Kasumi-1 (cell line): ENCODE measurements at places on chromosomes 7 and 10.

- peak; percentile 5 for DNase-seq
Observed at GRCh38 chr10:84743483-84743882, 415.1 kb downstream of the CCSER2 start.

DNA sequence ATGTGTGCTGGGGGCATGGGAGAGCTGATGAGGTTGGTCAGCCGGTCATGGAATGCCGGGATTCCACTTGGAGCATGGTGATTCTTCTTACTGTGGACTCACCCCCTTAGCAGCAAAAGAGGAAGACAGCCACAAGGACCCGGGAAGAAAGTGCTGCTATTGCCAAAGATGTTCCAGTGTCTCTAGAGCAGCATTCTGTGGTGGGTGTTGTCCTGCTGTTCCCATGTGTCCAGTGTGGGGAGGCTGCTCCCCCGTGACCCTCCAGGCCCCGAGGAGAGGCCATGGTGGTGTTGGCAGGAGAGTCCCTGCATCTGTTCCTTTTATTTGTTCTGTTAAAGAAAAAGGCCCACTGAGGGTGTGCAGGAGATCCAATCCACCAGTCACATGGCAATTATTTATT is 499.4 kb downstream of the RPS24 start:
- peak; percentile 30 for DNase-seq

DNA sequence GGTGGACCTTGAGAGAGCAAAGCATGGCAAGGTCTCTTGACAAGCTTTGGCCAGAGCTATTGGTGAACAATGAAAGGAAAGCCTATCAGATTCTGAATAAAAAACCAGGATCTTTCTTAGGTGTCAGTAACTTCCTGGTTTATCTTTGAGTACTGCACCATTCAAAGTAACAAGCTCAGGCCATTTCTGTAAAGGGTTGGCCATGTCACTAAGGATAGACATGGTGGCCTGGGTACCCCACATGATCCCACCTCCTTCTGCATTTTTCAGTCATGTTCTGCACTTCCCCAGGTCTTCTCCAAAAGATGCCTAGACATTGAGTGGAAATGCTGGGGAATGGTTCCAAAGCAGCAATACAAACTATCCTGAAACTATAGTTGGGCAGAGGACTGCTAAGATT is 242.0 kb downstream of the ARHGAP12 start:
- DNase-seq, result no peak

DNA sequence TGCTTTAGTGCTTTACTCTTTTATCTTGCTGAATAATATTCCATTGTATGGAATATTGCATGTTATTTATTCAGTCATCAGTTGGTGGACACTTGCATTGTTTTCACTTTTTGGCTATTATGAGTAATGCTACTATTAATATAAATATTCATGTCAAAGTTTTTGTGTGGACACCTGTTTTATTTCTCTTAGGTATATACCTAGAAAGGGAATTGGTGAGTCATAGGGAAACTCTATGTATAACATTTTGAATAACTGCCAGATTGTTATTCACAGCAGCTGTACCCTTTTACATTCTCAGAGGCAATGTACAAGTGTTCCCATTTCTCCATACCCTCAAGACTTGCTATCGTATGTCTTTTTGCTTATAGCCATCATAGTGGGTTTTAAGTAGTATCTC is 268.7 kb downstream of the SEMA3A start:
- no peak for DNase-seq

DNA sequence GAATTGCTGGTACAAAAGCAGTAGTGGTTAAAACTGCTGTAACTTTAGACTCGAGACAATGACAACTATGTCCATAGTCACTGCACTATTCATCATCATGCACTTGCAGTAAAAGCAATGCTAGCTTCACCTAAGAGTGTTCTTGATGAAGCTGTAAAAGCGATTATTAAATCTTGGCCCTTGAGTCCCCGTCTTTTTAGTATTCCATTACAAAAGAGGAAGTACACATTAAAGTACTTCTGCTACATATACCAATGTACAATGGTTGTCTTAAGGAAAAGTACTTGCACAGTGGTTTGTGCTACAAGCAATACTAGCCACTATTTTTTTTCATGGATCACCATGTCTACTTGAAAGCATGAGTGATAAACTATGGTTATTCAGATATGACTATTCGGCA is 78.3 kb downstream of the ATAD1 start:
- DNase-seq, result peak; percentile 61

DNA sequence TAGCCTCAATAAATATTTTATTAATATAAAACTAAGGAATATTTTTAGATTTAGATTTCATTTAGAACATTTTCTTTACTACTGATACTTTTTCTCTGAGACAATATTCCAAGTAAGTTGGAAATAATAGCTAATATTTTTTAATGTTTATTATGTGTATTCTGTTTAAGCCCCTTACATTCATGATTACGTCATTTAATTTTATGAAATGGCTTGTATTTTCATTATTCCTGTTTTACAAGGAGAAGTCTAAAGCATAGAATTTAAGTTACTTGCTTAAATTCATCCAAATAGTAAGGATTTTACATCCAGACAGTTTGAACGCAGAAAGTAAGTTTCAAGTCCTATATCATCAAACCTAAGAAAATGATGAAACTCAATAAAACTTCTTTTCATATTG is 6.1 kb downstream of the DGKB start:
- no peak for DNase-seq

DNA sequence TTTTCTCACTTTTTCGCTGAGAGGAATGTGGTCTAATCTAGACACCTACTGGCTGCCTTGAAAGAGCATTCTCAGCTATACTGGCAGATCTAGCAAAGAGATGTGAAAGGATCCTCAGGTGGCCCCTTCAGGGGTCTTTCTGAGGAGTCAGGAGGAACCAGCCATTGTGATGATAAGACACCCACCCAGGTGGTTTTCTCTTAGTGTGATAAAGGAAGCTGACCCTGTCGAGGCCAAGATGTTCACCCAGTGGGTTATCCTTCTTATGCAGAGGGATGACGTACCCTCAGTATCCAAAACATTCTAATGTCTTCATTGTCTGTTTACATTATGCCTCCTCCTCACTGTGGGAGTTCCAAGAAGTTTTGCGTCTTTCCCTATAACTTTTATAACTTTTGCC is 98.3 kb upstream of the LRGUK start:
- DNase-seq, result no peak

GRCh38 chr10:117967149-117967650 is 79.5 kb downstream of the RAB11FIP2 start:
- DNase-seq, result no peak

- no peak for DNase-seq
Observed at GRCh38 chr7:127600885-127601284, 7.3 kb downstream of the FSCN3 start.

GRCh38 chr10:3978174-3978573 is 193.2 kb upstream of the KLF6 start:
- no peak for DNase-seq

- no peak for DNase-seq
Observed at GRCh38 chr10:10587744-10588393, 429.8 kb upstream of the CELF2 start.

GRCh38 chr10:92173996-92174395 is 116.9 kb downstream of the CPEB3 start:
- DNase-seq, result no peak

- DNase-seq, result no peak
Observed at GRCh38 chr10:71307469-71308085, 11.5 kb upstream of the SLC29A3 start.

DNA sequence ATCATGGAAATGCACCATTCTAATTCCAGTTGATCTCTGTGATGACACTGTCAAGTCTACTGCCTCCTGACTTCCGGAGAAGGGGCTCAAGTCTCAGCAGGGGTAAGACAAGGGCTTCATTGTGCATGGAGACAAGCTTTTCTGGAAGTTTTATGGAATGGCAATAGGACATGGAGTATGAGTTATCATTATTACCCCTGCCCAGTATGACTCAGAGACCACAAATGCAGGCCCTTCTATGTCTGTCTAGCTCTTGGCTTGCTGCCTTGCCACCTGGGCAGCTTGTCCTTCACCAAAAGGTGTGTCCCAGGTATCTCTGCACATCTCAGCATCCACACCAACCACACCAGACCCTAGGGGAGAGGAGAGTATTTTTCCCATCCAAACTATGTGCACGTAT is 34.9 kb upstream of the KIAA1217 start:
- DNase-seq, result no peak

- DNase-seq, result no peak
Observed at GRCh38 chr10:99652800-99653390, 6.4 kb upstream of the ENTPD7 start.

GRCh38 chr10:7606951-7607404 is 59.8 kb downstream of the ITIH5 start:
- DNase-seq, result no peak

- DNase-seq, result no peak
Observed at GRCh38 chr7:141702047-141702567, at the start of gene DENND11. DENND11 (minus strand) TSS chr7:141702166; CDS start chr7:141702153, 13 bp downstream.

- no peak for DNase-seq
Observed at GRCh38 chr7:94056796-94057207, 52.6 kb upstream of the BET1 start.

DNA sequence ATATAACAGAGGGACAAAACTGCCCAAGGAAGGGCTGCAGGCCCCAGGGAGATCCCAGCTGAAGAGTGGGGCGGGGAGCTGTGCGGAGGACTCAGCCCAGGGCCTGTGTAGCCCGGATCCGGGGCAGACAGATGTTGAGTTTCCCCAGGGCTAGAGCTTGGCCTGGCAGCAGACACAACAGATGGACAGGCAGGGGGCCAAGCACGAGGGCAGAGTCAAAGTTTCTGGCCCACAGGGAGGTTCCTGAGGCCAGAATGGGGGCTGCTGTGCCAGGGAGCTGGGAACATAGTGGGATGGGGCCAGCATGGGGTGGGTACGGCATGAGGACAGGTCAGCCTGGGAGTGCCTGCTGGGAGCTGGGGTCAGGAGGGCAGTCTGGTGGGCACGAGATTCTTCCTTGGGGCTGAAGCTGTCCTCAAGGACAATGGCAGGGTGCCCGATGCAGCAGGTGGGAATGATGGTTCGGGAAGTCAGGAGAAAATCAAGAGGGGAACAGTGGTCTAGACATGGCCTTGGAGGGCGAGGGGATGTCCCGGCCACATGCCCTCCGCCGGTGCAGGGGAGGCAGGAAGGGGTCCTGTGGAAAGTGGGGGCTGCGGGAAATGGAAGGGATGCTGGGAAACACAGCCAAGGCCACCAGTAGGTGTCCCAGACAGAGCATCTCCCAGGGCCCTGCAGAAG is 519.1 kb upstream of the FOXK1 start:
- no peak for DNase-seq

- DNase-seq, result no peak
Observed at GRCh38 chr10:97063983-97064837, 121.5 kb downstream of the SLIT1 start.

DNA sequence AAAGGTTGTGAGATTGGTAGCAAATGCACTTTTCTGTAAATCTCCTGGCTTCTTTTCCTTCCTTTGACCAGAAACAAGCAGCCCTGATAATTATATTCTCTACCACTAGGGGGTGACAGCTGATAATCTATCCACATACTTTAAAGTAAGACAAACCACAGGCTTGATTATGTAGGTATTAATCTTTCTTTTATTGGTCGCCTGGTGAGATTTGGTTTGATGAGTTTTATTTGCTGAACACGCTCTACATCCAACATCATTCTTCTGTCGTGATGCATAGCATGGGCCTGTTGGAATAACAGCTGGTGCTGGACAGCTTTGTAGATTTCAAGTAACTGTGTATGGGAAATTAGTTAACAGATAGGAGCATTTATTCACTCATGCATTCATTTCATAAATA is 63.5 kb downstream of the ZNF365 start:
- peak; percentile 87 for DNase-seq

GRCh38 chr10:33341637-33342036 is 7.2 kb upstream of the NRP1 start:
- DNase-seq, result no peak

GRCh38 chr10:116877391-116877790 is 28.1 kb downstream of the ENO4 start:
- no peak for DNase-seq

DNA sequence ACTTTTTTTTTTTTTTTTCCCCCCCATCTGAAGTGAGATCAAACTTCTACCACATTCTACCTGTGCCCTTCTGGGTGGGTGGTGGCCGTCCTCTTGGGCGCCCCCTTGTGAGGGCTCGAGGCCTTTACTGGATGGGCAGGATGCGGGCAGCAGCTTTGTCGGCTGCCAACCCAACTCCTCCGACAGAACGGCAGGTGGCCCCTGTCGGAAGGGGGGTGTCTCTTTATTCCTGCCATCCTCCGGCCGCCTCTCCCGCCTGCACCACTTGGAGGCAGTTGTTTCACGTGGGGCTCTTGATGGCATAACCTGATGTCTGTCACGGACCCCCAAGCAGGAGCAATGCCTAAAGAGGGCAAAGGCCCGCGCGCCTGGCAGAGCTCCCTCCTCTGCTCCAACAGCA is 31.0 kb downstream of the AMZ1 start:
- no peak for DNase-seq
